CD8-positive, alpha-beta T cell (primary cell): ENCODE measurements at places on chromosomes 3 and 15.
A peak's percentile ranks its signal among the peaks of the same experiment; 100 is the strongest.

DNA sequence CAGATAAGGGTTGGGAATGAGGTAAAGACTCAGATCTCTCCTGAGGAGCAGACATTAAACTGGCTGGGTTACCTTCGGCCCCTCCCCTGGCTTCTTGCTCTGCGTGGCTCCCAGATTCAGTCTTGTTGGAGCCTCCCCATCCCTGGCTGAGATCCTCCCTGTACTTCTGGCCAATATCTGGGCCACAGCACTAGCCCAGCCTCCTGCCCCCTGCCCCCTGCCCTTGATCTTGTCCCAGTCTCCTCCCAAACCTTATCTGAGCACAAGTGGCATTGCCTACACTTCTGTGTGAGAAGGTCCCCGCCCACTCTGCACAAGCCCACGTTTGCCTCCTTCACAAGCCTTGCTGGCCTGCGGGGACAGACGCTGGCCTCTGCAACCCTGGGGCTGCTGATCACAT is 16.8 kb downstream of the PLA2G4F start:
- no peak for DNase-seq

- DNase-seq = no peak
These were observed 465.9 kb upstream of the RASGRP1 start for GRCh38 chr15:39030291-39031070.

DNA sequence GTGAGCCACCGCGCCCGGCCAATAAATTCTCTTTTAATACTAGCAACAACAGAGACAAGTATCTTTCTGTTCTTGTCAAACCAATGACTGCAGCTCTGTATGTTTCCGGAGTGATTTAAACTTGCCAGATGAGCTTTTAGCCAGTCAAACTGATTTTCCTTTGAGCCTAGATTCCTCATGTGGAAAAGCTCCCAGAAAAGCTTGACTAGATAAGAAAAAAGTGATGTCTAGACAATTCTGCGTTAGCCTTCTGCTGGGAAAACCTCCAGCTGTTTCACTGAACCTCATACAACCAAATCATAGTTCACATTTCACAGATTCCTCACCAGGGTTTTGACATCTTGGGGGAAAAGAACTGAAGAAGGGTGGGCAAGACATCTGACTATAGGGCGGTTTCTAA is 78.6 kb downstream of the MAGI1 start:
- no peak for DNase-seq

DNA sequence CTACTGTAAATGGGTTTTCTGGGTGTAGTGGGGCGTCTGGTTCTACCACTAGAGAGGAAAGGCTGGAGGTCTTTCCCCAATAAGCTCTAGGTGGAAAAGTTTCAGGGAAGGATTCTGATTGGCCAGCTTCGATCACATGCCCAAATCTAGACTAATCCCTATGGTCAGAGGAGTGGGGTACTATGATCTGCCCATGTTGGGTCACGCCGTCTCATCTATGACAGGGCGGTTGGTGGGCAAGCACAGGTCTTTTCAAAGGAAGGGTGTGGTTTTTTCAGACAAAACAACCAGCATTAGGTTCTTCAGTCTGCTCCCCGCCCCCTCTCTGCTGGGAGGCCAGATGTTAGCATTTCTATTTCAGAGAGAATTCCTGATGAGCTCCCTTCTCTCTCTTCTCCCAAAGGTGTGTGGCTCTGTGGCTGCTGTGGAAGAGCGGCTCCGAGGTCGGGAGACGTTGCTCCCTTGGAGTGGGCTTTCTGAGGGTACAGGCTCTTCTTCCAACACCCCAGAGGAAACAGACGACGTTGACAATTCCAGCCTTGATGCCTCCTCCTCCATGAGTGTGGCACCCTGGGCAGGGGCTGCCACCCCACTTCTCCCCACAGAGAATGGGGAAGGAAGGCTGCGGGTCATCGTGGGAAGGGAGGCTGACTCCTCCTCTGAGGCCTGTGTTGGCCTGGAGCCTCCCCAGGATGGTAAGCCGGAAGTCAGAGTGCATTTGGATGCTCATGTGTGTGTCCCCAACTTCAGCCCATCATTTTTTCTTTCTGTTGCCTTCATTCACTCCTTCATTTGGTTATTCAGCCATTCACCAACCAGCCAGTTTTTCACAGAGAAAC is 9.7 kb upstream of the TATDN2 start:
- DNase-seq = no peak

- no peak for DNase-seq
These were observed 388.2 kb upstream of the AGTR1 start for GRCh38 chr3:148309390-148310035.

GRCh38 chr3:81782585-81782984 is 21.1 kb upstream of the GBE1 start:
- DNase-seq = peak; percentile 10

- DNase-seq = no peak
These were observed 411 bp upstream of the EIF2B5 start for GRCh38 chr3:184134746-184135148.

DNA sequence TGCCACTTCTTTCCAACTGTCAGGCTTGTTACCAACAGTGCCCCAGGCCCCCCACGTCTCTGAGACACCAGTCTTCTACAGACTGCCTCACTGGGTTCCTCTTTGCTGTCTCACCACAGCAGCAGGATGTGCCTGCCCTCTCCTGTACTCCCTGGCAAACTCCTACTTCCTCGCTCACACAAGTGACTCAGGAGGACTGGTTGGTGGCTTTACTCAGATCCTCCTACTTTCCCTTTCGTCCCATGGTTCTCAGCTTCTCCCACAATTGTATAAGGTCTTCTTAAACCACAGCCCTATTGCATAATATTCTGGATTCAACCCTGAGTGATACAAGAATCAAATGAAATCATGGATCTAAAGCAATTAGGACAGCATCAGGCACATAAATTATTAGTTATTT is 246.6 kb upstream of the PROK2 start:
- no peak for DNase-seq

GRCh38 chr3:197541756-197542539 is 13.8 kb downstream of the BDH1 start:
- DNase-seq = no peak

- DNase-seq = no peak
These were observed 333.9 kb downstream of the PTPRG start for GRCh38 chr3:61894988-61895935.

- DNase-seq = no peak
These were observed 222.0 kb downstream of the NEK10 start for GRCh38 chr3:27147215-27147614.

DNA sequence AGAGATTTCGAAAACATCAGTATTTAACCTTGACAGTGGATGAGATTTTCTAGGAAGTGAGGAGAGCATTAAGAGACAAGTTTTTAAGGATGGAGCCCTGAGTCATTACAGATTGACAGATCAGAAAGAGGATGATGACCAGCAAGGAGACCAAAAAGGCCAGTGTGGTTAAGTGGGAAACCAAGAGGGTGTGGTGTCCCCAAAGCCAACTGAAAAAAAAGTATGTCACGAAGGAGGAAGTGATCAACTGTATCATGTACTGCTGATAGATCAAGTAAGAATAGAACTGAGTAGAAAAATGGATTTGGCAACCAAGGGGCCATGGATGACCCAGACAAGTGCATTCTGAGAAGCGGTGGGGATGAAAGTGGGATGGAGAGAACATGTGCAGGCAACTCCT is 491.8 kb downstream of the FHIT start:
- no peak for DNase-seq

DNA sequence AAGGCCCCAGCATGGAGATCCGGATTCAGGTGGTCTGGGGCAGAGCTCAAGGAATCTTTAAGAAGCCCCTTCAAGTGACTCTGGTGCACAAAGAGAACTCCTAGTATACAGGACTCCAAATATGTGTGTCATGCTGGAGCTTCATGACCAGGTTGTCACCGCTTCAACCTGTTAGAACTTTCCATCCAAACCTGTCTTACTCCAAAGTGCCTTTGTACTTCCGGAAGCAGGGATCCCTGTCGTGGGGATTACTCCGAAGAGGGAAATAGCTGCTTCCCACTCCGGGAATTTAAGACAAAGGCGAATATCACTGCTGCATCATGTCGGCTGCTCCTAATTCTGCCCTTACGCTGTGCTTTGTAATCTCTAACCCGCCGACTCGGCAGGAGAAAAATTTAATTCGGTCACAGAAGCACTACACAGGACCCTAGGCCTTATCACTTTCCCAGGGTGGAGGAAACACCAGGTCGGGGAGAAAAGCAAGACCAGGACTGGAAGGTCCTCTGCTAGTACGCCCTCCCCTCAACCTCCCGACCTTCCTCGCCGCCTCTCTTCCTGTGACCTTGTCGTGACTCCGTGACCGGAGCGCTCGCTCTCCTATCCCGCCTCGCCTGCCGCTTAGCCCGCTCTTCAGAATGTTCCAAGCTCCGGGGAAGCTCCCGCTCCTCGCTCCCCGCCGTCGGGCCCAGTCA is 730 bp downstream of the HIGD1A start:
- DNase-seq = peak; percentile 33

- no peak for DNase-seq
These were observed 257.6 kb upstream of the ZPLD1 start for GRCh38 chr3:102177075-102177755.

DNA sequence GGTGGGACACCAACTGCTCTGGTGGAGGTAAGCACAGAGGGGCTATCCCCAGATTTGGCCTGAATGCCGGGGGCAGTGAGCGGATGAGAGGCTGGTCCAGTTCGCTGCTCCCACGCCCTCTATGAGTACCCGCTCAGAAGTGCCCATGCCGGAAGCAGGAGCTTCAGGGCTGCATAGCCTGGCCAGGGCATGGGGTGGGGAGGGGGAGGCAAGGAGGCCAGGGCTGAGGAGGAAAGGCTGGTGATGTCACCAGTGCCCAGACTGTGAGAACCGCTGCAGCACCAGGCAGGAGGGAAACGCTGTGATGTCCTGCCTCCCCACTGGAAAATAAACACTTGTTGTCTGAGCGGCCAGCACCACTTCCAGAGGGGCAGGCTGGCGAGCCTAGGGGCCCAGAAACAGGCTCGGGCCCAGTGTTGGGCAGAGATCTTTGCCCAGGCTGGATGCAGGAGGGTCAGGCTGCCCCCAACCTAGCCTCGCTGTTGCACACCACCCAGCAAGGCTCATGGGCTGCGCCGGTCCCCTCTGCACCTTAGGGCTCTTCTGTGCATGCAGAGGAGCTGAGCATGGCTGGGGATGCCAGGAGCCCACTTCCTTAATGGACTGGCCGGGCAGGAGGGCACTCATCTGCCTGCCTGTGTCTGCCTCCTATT is 10.9 kb upstream of the DLL4 start:
- no peak for DNase-seq

GRCh38 chr3:114128826-114129225 is 50.0 kb downstream of the DRD3 start:
- no peak for DNase-seq

GRCh38 chr15:78055919-78056713 is 21.4 kb downstream of the TBC1D2B start:
- no peak for DNase-seq

DNA sequence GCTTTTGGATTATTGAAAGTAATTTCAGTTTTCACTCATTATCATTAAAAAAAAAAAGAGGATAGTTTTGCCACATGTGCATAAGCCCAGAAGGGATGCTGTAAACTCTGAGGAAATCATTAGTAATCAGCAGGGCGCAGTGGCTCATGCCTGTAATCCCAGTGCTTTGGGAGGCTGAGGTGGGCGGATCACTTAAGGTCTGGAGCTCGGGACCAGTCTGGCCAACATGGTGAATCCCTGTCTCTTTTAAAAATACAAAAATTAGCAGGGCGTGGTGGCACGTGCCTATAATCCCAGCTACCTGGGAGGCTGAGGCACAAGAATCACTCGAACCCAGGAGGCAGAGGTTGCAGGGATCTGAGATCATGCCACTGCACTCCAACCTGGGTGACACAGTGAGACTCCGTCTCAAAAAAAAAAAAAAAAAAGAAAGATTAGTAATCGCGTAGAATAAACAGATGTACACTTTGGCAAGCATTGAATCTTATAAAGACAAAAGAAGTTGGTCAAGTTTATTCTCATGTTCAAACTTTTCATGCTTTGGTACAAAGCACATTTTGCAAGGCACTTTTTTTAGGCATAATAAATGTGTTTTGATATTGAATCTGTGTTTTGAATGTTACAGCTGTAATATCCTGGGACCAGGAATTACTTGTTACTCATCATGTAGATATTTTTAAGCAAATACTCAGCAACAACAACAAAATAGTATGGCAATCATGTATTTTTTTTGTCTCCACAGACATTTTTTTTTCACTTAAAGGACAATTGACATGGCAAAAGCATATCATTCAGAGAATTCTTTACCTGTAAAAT is 93.2 kb upstream of the AGTR1 start:
- DNase-seq = no peak

DNA sequence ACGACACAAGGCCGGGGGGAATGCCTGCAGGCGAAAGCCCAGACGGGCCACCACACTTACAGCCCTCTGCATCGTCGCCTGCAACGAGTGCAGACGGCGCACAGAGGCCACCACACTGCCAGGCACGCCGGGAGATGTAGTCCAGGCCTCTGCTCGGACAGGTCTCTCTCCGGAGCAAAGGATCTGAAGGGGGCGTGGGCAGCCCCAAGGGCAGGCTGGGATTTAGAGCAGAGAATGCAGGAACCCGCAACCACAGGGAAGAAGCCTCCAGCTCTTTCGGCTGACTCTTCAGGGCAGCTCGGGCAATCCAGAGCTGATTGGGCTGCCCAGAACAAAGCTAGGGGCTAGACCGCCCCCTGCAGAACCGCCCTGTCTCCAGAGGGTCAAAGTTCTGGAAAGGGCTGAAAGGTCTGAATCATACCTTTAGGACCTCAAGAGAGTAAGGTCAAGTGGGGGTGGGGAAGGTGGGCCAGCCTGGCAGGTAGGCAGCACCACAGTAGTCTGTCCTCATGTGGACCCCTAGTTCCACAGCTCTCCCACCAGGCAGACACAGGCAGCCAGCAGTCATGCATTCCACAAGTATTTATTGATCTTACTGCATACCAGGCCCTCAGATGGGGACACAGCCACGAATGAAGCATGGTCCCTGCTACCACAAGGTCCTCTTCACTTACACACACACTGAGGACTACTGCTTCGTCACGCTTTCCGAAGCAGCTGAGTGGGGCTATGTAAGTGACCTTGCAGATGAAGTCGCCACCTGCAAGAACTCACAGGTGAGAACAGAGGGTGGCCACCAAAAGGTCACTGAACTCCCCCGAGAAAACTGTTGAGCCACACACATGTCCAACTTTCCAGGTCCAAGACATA is at the start of gene AMT:
TSS of gene AMT (minus strand) at position 95 of the 870 bp plus-strand sequence. CDS start at position 72, 23 bp downstream.
- no peak for DNase-seq

DNA sequence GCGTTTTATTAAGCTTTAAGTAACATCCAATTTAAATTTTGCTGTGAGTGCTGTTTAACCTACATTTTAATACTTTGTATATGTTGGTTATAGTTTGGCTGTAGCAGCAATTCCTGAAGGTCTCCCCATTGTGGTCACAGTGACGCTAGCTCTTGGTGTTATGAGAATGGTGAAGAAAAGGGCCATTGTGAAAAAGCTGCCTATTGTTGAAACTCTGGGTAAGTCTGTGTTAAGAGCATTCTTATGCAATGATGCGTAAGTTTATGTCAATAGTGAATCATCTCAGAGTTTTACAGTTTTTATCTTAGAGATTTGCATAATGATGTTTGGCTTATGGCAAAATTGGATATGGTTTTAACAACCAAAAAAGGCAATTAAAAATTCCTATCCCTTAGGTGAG is 62.7 kb downstream of the ASTE1 start:
- DNase-seq = no peak

- no peak for DNase-seq
These were observed 70.0 kb upstream of the SLC6A11 start for GRCh38 chr3:10746001-10746400.

GRCh38 chr15:45393851-45394250 is 15.5 kb upstream of the GATM start:
- DNase-seq = no peak

- DNase-seq = peak; percentile 71
These were observed 57.8 kb downstream of the STARD5 start for GRCh38 chr15:81265944-81266775.
